ENCODE measurements at places on chromosomes 5 and 9.
A peak's percentile ranks its signal among the peaks of the same experiment; 100 is the strongest.

- no peak for DNase-seq
Measured at GRCh38 chr5:149018909-149019443, 43.9 kb downstream of the SH3TC2 start.

- peak; percentile 5 for DNase-seq
Measured at GRCh38 chr9:88950341-88951154, 40.7 kb upstream of the S1PR3 start.

DNA sequence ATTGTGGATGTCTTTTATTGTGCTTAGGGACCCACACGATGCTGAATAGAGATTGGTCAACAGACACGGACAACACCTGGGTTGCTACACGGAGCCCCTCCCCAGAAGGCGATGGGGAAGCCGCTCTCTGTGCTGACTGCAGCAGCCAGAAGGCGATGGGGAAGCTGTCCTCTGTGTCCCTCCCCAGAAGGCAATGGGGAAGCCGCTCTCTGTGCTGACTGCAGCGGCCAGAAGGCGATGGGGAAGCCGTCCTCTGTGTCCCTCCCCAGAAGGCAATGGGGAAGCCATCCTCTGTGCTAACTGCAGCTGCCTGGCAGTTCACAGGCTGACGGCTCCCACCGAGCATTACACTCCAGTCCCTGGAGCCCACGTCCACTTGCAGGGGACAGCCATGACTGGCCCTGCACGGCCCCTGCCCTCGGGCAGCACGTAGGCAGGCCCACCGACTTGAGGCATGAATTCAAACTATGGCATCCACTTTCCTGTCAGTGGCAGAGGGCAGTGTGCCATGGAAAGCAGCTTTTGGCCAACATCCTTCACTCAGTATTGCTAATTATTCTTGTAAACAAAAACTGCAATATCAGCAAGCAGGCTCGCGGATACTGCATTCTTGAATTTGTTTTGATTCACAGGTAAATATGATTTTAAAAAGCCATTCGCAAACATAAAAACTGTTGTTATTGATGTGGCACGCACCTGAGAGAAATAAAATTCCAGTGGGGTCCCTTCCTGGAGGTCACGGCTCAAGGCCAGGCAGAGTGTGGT, 48.1 kb upstream of the CLPTM1L start:
- no peak for DNase-seq

GRCh38 chr5:134178096-134178419, 1.3 kb upstream of the SKP1 start:
- DNase-seq = no peak

DNA sequence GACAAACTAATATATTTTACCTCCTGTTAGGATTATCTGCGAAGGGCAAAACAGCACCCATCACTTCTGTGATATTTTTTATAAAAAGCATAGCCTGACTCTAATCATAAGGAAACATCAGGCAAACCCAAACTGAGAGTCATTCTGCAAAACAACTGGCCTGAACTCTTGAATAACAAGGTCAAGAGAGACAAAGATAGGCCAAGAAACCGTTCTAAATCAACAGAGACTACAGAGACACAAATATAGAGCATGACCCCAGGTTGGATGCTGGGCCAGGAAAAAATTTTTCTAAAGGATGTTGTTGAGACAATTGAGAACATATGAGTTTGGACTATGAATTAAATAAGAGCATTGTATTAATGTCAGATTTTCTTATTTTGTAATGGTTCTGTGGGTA, 384.9 kb downstream of the NFIB start:
- DNase-seq = no peak

- DNase-seq = peak; percentile 6
Measured at GRCh38 chr5:10896016-10896415, 135.0 kb upstream of the DAP start.

DNA sequence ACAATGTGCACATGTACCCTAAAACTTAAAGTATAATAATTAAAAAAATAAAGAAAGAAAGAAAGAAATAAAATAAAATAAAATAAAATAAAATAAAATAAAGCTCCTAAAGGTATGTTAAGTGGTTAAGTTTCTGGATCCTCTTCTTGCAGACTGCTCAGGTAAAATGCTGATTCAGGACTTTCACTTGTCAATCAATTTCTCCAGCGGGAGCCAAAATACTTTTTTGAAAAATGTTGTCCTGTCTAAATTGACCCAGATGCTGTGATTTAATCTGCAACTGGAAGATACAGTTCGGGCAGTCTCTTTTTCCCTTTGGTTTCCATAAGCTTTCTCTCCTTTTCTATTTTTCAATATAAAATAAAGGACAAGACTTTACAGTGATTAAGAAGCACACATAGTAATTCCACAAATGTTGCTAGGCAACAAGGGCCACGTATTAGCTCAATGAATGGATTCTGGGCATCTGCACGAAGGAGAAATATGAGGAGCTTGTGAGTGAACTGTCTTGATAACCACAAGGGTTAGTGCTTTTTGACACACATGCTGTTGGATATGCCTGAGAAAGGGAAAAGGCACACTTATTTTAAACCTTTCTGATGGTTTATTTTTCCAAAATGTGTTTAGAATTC, 38.6 kb downstream of the HTR4 start:
- no peak for DNase-seq

DNA sequence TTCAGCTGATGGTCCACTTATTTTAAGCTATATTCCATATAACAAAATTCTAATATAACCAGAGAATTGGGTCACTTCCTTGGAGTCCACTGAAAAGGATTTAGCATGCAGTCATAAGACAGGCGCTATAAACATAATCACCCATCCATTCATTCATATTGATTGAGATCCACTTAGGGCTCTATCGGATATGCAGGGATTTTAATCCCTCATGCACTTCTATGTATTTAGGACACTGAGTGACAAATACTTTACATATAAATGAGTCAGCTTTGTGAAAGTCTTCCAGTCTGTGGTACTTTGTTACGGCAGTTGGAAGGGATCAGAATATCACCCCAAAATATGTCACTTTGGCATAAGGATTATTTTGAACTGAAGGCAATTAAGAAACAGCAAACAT, 127.3 kb upstream of the ZNF608 start:
- DNase-seq = no peak

DNA sequence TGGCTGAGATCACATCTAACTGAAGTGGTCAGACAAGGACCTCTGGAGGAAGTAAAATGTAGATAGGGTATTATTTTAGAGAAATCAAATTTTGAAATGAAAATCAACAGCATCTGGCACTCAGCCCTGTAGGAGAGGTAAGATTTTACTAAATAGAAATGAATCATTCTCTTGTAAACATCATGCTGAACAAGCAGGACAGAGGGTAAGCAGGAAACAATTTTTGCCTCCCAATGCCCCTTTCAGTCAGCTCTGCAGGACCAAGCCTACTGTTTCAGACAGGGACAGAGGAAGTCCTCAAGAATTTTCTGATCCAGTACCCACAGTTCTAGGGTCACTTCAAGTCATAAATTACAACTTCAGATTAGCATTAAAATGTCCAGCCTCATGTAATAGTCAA, 190.1 kb downstream of the ESM1 start:
- no peak for DNase-seq

- DNase-seq = no peak
Measured at GRCh38 chr5:180170106-180170809, 38.8 kb downstream of the RASGEF1C start.

DNA sequence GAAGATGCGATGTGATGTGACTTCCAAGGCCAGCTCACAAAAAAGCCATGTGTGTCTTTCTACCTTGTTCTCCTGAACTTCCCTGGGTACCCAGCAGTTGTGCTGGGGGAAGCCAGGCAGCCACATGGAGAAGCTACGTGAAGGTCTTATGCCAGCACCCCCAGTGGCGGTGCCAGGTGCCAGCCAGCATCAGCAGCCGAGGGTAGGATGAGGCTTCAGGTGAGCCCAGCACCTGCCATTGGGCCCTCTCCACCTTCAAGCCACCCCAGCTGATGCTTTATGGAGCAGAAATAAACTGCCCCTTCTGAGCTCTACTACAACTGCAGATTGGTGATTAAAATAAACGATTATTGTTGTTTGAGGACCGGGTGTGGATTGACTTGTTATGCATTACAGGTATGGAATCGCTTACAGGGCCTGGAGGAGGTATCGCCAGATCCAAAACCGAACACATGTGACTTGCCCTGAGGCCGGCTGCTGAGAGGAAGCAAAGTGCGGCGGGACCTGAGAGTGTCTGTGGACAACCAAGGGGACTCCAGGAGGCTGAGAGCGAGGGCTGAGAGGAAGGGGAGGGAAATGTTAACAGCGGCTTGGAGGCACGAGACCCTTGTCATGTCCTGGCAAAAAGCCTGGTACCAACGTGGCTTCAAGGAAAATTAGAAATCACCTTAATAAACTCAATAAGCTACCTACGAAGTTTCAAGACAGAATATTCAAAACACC, 36.0 kb upstream of the OLFM1 start:
- DNase-seq = no peak

GRCh38 chr9:121857928-121858327, 206.5 kb downstream of the DAB2IP start:
- peak; percentile 4 for DNase-seq

GRCh38 chr9:110040788-110041187, 167.2 kb downstream of the C9orf152 start:
- no peak for DNase-seq

DNA sequence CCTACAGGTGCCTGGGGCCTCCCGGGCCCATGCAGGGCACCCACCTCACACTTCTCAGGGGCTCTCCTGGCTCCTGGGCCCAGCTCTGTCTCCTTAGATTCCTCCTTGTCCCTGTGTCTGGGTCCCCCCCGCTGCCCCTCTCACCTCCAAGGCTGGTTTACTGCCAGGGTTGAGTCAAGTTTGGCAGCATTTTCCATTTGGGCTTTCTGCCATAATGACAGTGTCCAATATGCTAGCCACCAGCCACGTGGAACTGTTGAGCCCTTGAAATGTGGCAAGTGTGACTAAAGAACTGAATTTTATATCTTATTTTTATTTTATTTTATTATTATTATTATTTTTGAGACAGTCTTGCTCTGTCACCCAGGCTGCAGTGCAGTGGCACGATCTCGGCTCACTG, 1.9 kb downstream of the TTC16 start:
- no peak for DNase-seq

GRCh38 chr5:116441223-116441622, 133.4 kb downstream of the SEMA6A start:
- DNase-seq = peak; percentile 38

DNA sequence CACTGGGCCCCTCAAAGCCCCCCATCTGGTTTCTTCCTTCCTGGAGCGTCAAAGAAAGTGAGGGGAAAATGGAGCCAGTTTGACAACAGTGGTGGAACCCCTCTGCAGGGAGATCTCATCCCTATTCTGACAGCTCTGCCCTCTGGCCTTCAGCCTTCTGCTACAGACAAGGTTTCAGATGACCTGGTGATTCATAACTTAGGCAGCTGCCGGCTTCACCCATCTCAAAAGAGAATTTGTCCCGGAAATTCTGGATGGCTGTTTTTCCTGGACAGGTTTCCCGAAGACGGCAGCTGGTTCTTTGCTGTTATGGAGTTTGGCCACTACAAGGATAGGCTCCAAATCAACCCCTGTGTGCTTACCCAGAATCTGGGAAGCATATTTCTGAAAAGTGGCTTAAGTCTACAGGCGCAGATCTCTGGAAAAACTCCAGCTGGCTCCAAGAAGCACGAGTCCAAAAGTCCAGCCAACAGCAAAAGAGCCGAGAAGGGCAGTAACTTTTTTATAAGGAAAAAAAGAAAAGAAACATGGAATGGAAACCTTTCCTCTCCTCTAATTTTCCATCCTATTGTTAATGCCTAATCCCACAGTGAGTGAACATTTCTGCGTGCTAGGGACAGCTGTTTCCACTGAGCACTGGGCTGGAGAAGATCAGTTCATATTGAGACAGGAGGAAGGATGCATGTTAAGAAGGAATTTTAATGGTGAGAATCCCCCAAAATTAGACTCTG, 54.5 kb downstream of the ZNF366 start:
- DNase-seq = no peak

DNA sequence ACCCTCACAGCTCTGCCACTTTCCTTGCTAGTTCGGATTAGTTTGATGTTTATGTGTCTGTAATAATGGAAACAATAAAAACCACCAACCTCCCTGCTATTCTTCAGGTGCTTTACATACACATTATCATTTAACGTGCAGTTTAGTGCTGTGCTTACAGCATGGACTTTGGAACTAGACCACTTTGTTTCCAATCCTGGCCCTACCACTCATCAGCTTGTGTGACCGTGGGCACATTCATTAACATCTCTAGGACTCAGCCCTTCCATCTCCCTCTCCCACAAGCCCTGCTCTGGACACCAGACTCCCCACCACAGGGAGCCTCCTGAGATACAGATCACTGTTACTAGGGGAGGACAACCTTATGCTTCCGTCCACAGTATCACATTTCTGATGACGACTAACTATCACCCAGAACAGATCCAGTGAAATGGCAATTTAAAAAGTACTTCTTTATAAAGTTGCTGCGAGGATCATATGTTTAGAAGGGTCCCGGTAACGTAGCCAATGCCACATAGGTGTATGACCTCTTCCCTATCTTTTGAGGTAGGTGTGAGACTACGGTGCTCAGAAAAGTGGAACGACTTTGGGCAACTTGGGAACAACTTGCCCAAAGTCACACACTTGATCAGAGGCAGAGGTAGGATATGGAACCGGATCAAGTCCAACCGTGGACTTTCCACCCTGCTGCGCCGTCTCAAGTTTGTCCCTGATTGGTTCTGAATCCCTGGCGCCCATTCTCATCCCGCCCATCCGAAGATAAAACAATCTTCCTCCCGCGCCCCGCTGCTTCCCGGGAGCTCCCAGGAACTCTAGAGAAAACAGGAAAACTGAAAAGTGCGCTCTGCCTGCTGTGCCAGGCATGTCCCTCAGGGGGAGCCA, 132.4 kb upstream of the NIPBL start:
- no peak for DNase-seq

DNA sequence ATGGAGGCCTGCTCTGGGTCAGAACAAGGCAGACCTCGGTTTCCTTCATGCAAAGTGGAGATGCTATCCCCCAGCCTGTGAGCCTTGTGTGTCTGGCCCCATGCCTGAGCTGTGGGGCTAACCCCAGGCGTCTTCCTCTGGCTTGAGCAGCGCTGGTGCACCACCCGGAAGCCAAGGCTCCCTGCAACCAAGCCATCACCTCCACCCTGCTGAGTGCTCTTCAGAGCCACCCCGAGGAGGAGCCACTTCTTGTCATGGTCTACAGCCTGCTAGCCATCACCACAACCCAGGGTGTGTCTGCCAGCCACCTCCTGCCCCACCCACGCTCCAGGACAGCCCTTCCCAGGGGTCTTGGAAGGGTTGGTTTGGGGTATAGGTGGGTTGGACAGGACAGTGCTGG, 16.2 kb downstream of the REXO4 start:
- no peak for DNase-seq

All from SHP77 (cell line).